ENCODE measurements at places on chromosomes 7 and 10. TPM values are rescaled to one million over a fixed set of nuclear protein-coding genes. Genes with fewer than 3 reads are reported as not detected.

LEP gene
- not detected for total RNA-seq

ATOH7 gene
- not detected for total RNA-seq

LHFPL3 gene
- not detected for total RNA-seq

CRHR2 gene
- total RNA-seq, result not detected

OR2A1 gene
- total RNA-seq, result not detected

GIMAP5 gene
- total RNA-seq, result 32.1 TPM

CAV2 gene
- not detected for total RNA-seq

HK1 gene
- 179 TPM for total RNA-seq

CYP3A4 gene
- total RNA-seq, result not detected

TMEM213 gene
- total RNA-seq, result not detected

LRMDA gene
- not detected for total RNA-seq

BAZ1B gene
- 67.6 TPM for total RNA-seq

- DNase-seq, result no peak
Observed at GRCh38 chr7:31490796-31491314, 23.0 kb upstream of the ITPRID1 start.

GRCh38 chr10:96720422-96721206, at the start of gene PIK3AP1:
Gene PIK3AP1, minus strand, starts transcription at chr10:96720514. Its CDS starts 120 bp downstream, at chr10:96720394.
- DNase-seq, result peak; percentile 61

DNA sequence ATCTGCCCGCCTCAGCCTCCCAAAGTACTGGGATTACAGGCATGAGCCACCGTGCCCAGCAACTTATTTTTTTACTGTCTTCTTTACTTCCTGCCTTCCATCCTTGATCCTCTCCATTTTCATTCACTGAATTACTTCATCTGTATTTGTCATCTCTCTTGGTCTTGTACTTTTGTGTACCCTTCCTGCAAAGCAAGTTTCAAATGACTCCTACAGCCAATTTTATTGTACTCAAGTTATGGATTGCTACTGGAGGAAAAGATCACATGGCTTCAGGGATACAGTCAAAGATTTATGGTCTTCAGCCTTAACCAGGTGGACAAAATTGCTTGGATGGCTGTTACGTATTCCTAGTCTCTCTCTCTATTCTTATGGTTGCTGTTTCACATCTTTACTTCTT, 22.6 kb downstream of the SEPTIN7 start:
- no peak for DNase-seq

DNA sequence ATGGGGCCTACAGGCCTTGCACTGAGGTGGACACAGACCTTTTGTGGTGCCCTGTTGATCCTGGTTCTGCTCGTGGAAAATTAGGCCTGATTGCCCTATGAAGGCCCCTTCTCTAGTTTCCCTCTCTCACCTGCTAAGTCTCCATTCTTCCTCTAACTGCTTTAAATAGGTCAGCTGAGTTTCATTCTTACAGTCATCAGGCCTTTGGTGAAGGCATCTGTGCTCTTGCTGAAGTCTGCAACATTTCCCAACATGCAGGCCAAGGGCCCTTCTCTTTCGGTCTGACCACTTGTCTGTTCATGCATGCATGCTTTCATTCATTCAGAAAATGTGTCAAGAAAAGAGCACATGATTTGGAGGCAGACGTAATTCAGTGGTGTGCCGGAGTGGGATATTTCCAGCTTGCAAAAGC, 244.0 kb downstream of the BUB3 start:
- DNase-seq, result no peak

DNA sequence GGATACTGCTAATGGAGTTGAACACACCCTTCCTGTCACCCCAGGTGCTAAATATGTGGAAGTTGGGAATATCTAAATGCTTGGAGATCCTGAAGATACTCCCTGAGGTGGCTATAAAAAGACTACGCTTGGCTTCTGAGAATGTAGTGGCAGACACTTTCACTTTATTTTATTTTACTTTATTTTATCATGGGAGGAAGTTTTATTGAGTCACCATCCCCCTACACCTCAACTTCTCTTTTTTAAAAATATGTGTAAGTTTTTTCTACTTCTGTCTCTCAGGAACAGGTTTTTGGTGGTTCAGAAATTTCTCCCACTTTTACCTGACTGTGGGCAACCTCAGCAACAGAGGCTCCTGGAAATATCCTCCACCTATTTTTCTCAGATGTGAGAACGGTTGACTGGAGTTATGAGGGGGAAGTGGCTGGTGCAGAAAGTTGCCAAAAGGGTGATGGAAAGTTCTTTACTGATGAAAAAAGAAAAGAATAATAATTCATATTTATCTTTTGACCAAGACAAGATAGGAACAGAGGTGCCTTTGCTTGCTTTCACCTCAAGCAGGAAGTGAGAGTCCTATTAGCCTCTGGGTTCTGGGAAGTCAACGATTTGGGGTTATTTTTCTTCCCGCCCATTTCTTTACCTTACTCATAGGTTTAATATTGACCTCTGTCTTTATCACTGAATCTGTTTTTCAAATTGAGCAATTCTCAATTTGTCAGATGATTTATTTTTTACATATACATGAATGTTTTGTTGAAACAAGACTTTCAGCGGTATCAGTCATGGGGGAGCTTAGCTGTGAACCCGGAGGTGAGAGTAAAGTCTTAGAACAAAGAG, 103.6 kb downstream of the AHR start:
- DNase-seq, result no peak

DNA sequence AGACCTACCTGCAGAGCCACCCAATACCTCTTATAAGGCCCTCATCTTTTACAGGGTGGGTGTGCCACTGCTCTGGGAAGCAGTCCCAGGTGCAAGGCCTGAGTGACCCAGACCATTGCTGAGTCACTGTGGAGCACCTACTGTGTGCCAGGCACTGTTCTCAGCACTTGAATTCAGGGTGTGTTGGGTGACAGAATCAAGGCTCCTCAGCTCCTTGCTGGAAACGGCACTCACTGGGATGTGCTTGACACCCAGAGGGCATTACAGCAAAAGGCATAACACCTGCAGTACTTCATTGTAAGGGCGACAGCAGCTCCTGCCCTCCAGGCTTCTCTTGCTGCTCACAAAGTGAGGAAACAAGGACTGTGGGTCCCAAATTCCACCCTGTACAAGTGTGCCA, 7.1 kb downstream of the CAMK2B start:
- DNase-seq, result no peak

DNA sequence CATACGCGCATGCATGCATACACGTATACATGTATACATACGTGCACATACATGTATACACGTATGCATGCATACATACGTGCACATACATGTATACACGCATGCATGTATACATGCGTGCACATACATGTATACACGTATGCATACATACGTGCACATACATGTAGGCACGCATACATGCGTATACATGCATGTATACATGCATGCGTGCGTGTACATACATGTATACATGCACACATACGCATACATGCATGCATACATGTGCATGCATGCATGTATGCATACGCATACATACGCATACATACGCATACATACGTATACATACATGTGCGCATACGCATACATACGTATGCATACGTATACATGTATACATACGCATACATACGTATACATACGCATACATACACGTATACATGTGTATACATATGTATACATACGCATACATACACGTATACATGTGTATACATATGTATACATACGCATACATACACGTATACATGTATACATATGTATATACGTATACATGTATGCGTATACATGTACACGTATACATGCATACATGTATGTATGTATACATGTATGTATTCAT, 19.0 kb upstream of the MTURN start:
- DNase-seq, result no peak

DNA sequence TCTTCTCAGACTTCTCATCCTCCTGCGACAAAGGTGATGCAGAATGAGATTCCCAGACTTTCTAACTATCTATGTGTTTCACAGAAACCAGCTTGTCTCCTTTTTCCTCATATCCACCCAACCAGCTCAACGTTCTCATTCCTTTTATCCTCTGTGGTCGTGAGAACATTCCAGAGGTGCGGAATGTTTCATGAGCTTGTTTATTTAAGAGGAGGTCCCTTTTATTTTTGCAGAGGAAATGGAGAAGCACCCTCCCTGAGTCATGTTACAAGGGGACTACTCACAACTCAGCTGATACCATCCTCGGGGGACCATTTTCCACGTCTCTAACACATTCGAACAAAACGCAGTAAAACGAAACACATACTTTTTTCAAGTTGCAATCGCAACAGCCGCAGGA, 93.2 kb downstream of the ZRANB1 start:
- DNase-seq, result no peak

DNA sequence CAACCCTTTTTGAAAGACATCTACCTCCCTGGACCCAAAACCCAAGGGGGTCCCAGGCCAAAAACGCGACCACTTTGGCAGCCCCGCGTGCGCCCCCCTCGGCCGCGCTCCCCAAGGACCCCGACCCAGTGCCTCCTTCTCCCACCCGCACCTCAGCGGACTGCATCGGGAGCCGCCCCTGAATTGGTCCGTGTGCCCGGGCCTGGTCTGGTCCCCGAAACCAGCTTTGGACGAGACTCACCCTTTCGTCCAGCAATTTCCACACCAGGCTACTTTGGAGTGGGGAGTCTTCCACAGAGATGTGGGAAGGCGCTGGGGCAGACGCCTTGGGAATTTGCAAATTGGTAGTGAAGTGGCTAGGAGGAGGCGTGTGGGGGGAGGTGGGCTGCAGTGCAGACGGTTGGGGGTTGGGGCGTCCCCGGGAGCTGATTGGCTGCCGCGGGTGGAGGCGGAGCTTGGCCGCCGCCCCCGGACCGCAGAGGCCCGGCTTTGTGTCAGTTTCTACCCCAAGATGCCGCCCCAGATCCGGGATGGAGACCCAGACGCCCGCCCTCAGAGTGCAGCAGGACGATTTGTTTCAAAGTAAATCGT, 16.9 kb downstream of the TCAF1 start:
- DNase-seq, result peak; percentile 31

GRCh38 chr10:10120671-10121070, 897.0 kb upstream of the CELF2 start:
- no peak for DNase-seq

- DNase-seq, result peak; percentile 83
Observed at GRCh38 chr10:124688889-124689670, 55.1 kb downstream of the FAM53B start.

- no peak for DNase-seq
Observed at GRCh38 chr10:117597216-117597615, 54.7 kb downstream of the EMX2 start.

GRCh38 chr10:78980815-78981214, 88.0 kb upstream of the ZMIZ1 start:
- no peak for DNase-seq

DNA sequence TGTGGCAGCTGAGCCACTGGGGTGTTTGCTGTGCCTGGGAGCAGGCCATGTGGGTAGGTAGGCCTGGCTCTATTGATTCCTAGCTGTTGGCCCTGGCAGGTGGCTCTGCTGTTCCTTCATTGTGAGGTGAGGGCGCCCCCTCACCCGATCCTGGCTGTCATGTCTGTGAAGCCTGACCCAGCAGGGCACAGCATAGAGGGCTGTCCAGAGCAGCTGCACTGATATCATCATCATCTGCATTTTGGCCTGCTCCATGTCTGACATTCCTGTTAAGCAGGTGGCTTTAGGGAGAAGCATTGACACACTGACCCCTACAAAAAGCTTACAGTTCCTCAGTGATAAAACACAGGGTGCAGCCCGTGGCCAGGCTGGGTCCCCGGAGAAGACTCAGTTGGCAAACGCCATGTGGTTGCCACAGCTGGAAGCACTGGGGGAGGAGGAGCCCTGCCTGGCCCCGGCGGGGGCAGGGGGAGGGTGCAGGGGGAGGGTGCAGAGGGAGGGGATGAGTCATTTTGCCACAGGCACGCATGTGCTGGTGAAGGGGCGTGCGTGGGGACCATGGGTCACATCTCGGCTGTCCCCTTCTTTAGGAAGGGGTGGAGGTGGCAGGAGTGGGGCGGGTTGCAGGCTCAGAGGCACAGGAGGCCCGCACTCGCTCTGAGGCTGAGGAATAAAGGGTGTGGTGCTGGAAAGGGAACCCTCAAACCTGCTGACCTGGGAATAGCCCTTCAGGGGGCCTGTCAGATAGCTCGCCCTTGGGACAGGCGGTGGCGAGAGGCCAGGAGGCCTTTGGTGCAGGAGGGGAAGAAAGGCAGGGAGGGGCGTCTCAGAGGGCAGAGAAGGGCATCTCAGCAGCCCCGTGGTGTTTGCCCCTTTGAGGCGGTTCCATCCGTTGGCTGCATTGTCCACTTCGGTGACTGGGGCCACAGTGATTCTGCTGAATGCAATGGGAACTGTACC, 31.6 kb downstream of the IKZF1 start:
- DNase-seq, result peak; percentile 91

DNA sequence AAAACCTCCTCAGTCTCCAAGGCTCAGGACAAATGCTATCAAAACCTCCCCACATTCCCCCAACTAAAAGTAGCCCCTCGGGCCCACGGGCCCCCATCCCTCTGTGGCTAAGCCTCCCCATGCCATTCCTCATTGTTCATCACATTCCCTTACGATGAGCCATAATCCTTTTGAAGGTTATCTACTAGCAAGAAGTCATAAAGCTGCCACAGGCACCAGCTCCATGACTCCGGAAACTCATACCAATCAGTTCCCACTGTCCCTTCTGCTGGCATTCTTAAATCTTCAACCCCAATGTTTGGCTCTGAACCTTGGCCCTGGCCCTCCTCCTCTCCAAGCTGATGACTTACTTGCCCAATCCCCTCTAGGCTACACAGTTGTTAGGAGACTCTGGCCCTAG, 19.4 kb upstream of the TM9SF3 start:
- no peak for DNase-seq

DNA sequence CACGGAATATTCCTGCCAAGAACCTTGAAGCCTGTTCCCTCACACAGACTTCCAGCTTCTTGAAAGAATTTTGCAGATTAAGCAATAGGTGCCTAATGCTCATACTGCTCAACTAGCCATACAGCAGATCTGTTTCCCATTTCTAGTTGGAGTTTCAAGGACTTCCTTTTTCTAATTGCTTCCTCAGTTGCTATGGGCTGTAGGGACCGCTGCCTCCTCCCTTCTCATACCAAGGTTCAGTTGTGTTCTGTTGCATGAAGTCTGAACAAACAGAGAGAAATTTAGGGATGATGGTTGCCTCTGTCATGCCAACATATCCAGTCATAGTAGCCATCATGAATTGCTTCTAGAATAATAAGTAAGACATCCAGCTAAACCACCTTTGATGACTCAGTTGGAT, 6.8 kb downstream of the ITGA8 start:
- DNase-seq, result no peak

- no peak for DNase-seq
Observed at GRCh38 chr10:21363731-21364104, 161.8 kb downstream of the SKIDA1 start.

DNA sequence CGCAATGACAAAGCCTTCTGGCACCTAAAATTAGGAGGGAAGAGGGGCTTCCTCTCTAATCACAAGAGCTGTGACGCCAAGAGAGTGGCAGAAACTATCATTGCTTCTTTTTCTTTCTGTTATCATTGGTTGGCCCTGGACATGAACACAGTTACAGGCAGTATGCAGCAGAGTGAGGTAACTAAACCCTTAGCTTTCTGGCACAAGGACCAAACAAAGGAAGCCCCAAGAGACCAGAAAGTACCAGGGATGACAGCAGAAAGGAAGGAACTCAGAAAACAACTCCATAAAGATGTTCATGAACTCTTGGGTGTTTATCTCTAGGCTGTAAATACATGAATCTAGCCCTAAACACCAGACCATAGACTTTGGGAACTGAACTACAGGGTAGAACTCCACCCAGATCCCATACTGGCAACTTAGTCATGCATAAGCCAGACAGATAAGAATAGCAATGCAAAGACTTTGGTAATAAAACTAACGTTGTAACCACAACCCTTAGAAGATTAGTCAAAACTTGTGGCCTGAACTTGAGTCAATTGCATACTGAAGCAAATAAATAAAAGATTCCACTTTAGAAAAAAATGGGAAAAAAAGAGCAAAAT, 195.7 kb upstream of the PTN start:
- no peak for DNase-seq
